Upper lobe of left lung (tissue), 6 donors: ENCODE measurements at places on chromosomes 3 and 15. TPM values are rescaled to one million over a fixed set of nuclear protein-coding genes. Genes with fewer than 3 reads are reported as not detected.

DNA sequence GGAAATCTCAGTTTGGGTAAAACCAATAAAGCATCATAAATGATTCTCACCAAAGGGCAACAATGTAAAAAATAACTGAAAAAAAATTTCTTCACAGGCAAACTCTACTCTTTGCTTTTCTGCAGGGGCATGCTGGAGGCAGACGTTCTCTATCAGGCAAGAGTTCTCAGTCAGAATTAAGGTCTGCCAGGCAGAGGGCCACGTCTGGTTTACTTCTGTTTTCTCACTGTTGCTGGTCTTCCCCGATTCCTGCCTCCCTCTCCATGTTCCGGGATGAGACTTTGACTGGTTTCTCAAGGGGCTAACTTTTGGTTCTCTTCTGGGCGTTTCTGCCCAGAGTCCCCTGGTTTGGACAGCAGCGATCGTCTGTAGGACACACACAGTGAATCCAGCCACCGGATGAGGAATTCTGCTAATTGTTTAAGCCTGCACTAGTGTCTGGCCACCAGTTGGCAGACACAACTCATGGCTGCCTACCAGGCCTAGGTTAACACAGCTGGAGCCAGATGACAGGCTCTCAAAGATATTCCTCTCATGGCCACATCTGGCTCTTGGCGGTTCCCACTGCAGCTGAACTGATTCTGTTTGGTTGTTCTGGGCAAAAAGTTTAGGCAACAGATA lies 273.1 kb downstream of the FOXP1 start:
- no peak for DNase-seq
- no peaks in the 10 kb centered on the region for H3K27me3 ChIP-seq
- H3K36me3 ChIP-seq, result no peaks in the 10 kb centered on the region
- H3K27ac ChIP-seq, result peak overlapping the region; percentile 65

Gene AGBL1
- total RNA-seq, result 13.5 TPM

Gene GP5
- 0.09 TPM for total RNA-seq

- H3K27me3 ChIP-seq, result no peaks in the 10 kb centered on the region
- H3K36me3 ChIP-seq, result no peaks in the 10 kb centered on the region
- no peak overlapping the region for H3K27ac ChIP-seq
- no peak for DNase-seq
Observed at GRCh38 chr3:160105907-160106584, 117.4 kb downstream of the IL12A start.

DNA sequence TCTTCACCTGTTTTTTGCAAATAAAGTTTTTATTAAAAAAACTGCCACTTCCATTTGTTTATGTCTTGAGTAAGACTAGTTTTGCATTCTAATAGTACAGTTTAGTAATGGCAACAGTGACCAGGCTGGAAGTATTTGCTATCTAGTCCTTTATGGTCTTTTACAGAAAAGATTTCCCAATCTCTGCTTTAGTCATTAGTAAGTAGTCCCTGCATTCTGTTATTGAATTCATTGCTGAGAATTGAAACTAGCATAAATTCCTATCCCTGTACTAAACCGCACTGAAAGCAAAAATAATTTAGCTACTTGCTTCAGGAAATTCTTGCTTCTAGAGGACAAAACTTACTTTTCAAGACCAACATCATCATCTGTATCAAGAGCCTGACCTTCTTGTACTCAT lies 46.2 kb downstream of the CNTN6 start:
- no peak for DNase-seq
- H3K4me3 ChIP-seq, result no peak overlapping the region
- no peaks in the 10 kb centered on the region for H3K4me1 ChIP-seq

Gene CHRNA5
- total RNA-seq, result 0.30 TPM

- DNase-seq, result no peak
- no peaks in the 10 kb centered on the region for H3K27me3 ChIP-seq
- no peak overlapping the region for H3K4me3 ChIP-seq
- peaks cover 8% of the 10 kb centered on the region for H3K4me1 ChIP-seq
Observed at GRCh38 chr3:24639481-24640329, 145.1 kb upstream of the THRB start.

- H3K4me1 ChIP-seq, result peaks cover 18% of the 10 kb centered on the region
- peak overlapping the region; percentile 1 for H3K27ac ChIP-seq
- H3K27me3 ChIP-seq, result no peaks in the 10 kb centered on the region
- DNase-seq, result no peak
Observed at GRCh38 chr15:60362321-60363086, 35.3 kb downstream of the ANXA2 start.

GRCh38 chr3:100709842-100710260 lies 557 bp downstream of the TFG start:
- peak; percentile 87 for DNase-seq
- H3K27me3 ChIP-seq, result no peaks in the 10 kb centered on the region
- peak overlapping the region; percentile 93 for H3K27ac ChIP-seq
- peaks cover 6% of the 10 kb centered on the region for H3K36me3 ChIP-seq

DNA sequence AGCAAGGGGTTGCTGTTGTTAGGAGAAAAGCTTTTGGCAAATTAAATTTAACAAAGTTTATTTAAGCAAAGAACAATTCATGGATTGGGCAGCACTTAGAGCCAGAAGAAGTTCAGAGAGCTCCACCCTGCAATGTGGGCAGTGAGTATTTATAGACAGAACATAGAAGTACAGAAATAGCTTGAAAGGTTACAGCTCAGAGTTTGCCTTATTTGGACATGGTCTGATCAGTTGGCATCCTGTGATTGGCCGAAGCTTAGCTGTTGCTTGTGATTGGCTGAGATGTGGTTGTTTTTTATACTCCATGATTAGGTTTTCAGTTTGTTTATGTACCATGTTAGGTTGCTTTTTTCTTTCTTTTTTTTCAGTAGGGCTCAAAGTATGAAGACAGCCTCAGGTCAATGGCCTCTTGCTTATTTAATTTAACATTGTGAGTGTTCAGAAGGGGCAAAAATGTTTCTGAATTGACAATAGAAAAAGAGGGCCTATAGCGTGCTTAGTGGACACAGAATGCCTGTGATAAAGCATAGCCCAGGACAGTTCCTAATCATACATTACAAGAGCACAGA lies 293.8 kb downstream of the IGSF11 start:
- H3K4me3 ChIP-seq, result no peak overlapping the region
- no peaks in the 10 kb centered on the region for H3K36me3 ChIP-seq
- no peak overlapping the region for H3K27ac ChIP-seq
- DNase-seq, result no peak

Gene BTD
- 19.7 TPM for total RNA-seq

GRCh38 chr3:111910806-111911205 lies 51.7 kb downstream of the PHLDB2 start:
- DNase-seq, result no peak
- H3K4me1 ChIP-seq, result peaks cover 6% of the 10 kb centered on the region
- peaks cover 14% of the 10 kb centered on the region for H3K36me3 ChIP-seq
- no peaks in the 10 kb centered on the region for H3K27me3 ChIP-seq

Gene HDC
- 5.8 TPM for total RNA-seq

Gene RHOV
- total RNA-seq, result 0.46 TPM

Gene GOLGA8J
- total RNA-seq, result not detected

- no peak overlapping the region for H3K27ac ChIP-seq
- H3K4me3 ChIP-seq, result no peak overlapping the region
- no peaks in the 10 kb centered on the region for H3K36me3 ChIP-seq
- H3K4me1 ChIP-seq, result peaks cover 3% of the 10 kb centered on the region
- no peak for DNase-seq
Observed at GRCh38 chr3:123769356-123769743, 114.8 kb downstream of the MYLK start.

Gene PARP15
- total RNA-seq, result 7.0 TPM

DNA sequence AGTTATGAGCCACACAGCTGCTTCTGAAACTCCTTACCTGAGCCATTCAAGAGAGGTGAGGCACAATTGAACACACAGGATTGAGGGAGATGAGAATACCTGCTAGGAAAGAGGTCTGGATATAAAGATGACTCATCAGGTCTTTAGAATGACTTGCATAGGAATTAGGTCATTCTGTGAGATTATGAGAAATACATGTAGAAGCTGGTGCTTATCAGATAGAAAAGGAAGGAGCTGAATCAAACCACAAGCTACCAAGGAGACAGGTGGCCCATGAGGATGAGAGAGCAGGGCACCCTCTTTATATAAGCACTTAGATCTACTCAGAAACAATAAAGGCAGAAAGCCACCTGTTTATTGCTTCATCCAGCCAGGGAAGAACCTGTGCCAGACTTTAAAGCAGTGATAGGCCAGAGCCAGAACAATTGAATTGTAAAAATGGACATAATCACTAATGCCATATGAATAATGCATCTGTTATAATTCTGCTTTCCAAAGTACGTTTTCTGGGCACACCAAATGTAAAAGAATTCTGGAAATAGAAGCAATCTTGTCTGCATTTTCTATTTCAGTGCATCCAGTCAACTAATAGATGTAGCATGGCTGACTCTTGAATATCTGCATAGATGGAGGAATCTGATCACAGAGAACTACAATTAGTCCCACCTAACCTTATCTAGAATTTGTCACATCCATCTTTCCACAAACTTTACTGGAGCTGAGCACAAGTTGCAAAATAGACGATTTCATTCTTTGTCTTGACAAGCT lies 74.9 kb downstream of the PIK3R4 start:
- H3K27ac ChIP-seq, result no peak overlapping the region
- no peaks in the 10 kb centered on the region for H3K4me1 ChIP-seq

- H3K27me3 ChIP-seq, result no peaks in the 10 kb centered on the region
- H3K4me3 ChIP-seq, result no peak overlapping the region
- peaks cover 13% of the 10 kb centered on the region for H3K4me1 ChIP-seq
Observed at GRCh38 chr15:42060797-42061196, 33.6 kb downstream of the PLA2G4D start.

GRCh38 chr3:20999661-21000060 lies 751.3 kb downstream of the ZNF385D start:
- H3K4me3 ChIP-seq, result no peak overlapping the region
- H3K27ac ChIP-seq, result no peak overlapping the region
- no peaks in the 10 kb centered on the region for H3K27me3 ChIP-seq
- no peak for DNase-seq
- no peaks in the 10 kb centered on the region for H3K36me3 ChIP-seq

Gene C3orf80
- total RNA-seq, result 0.91 TPM

- no peak overlapping the region for H3K27ac ChIP-seq
- no peak overlapping the region for H3K4me3 ChIP-seq
- no peaks in the 10 kb centered on the region for H3K36me3 ChIP-seq
- no peak for DNase-seq
- no peaks in the 10 kb centered on the region for H3K27me3 ChIP-seq
Observed at GRCh38 chr3:153277029-153277428, 115.0 kb downstream of the RAP2B start.

GRCh38 chr15:98296653-98297052 lies 336.1 kb downstream of the ARRDC4 start:
- no peaks in the 10 kb centered on the region for H3K27me3 ChIP-seq
- H3K27ac ChIP-seq, result no peak overlapping the region
- H3K4me1 ChIP-seq, result no peaks in the 10 kb centered on the region

- DNase-seq, result no peak
- H3K27ac ChIP-seq, result peak overlapping the region; percentile 98
- H3K4me3 ChIP-seq, result peak overlapping the region; percentile 100
- peaks cover 41% of the 10 kb centered on the region for H3K4me1 ChIP-seq
- H3K27me3 ChIP-seq, result no peaks in the 10 kb centered on the region
Observed at GRCh38 chr3:183635107-183635430, 354 bp upstream of the KLHL24 start.

DNA sequence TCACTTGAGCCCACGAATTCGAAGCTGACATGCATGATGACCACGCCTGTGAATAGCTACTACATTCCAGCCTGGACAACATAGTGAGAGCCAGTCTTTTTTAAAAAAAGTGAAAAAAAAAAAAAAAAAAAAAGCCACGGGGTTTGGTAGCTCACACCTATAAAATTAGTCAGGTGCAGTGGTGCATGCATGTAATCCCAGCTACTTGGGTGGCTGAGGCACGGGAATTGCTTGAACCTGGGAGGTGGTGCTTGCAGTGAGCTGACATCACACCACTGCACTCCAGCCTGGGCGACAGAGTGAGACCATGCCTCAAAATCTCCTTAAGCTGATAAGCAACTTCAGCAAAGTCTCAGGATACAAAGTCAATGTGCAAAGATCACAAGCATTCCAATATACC lies 44.4 kb downstream of the CSNK1G1 start:
- H3K4me3 ChIP-seq, result no peak overlapping the region
- H3K27ac ChIP-seq, result no peak overlapping the region
- DNase-seq, result no peak
- no peaks in the 10 kb centered on the region for H3K36me3 ChIP-seq
- H3K4me1 ChIP-seq, result no peaks in the 10 kb centered on the region

GRCh38 chr3:68467465-68467864 lies 464.9 kb downstream of the TAFA4 start:
- no peaks in the 10 kb centered on the region for H3K4me1 ChIP-seq
- no peak for DNase-seq
- H3K36me3 ChIP-seq, result no peaks in the 10 kb centered on the region
- no peak overlapping the region for H3K4me3 ChIP-seq
- no peak overlapping the region for H3K27ac ChIP-seq

Gene TUSC7
- total RNA-seq, result not detected

Gene NPAP1
- total RNA-seq, result not detected

DNA sequence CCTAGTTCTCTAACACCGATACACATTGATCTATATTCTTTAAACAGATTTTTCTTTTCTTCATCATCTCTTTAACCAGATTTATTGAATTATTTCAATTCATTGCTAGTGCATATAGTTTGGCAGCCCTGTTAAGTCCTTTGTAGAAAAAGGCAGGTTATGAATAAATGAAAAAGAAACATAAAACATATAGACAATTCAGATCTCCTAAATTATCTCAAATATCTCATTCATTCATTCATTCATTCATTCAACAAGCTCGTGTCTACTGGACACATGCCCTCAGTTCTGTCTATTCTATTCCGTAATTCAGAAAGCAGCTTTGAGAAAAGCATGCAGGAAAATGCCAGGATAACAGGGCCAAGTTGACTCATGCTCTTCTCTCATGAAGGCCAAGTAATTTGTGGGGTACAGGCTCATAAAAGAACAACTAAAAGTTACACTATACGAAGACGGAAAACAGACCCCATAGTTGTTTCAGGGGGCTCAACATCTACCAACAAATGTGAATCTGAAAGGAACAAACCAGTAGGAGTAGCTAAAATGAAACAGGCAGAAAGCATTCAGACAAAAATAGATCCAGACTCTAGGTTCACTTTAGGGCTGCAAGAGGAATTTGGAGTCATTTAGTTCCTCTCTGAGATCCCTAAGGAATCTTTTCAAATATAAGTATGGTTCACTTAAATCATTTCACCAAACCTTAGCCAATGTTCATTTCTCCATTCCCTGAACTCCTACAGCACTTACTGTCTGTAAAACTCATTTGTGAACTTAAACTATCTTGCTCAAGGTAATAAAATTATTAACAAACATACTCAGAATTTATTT lies 7.5 kb downstream of the ZNF148 start:
- no peak overlapping the region for H3K27ac ChIP-seq
- peaks cover 20% of the 10 kb centered on the region for H3K4me1 ChIP-seq
- no peaks in the 10 kb centered on the region for H3K27me3 ChIP-seq
- DNase-seq, result no peak

Gene EPHA3
- total RNA-seq, result 0.55 TPM

Gene SLC25A26
- total RNA-seq, result 16.0 TPM

DNA sequence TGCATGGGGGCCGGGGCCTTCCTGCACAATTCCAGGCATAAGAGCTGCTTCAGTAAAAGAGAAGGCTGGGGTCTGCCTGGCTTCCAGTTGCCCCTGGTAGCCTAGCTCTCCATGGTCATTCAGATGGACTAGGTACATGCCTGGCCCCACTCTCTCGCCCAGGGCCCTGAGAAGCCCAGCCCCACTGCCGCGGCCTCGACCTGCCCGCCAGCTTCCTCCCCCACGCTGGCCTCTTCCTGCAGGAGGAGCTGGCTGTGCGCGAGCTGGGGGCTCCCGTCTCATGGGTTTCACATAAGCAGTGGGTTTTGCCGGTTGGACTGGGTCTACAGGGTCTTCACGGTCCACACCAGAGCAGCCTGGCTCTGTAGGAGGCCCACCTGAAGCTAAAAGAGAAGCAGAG lies 3.6 kb downstream of the PRR20G start:
- H3K36me3 ChIP-seq, result no peaks in the 10 kb centered on the region
- no peak overlapping the region for H3K4me3 ChIP-seq
- H3K27me3 ChIP-seq, result no peaks in the 10 kb centered on the region
- no peak overlapping the region for H3K27ac ChIP-seq
- H3K4me1 ChIP-seq, result no peaks in the 10 kb centered on the region
- no peak for DNase-seq

Gene FBXL22
- 2.0 TPM for total RNA-seq
